ENCODE measurements at places on chromosomes 11 and 22.

GRCh38 chr11:121037016-121037415, 13.1 kb downstream of the TBCEL start:
- DNase-seq = no peak

DNA sequence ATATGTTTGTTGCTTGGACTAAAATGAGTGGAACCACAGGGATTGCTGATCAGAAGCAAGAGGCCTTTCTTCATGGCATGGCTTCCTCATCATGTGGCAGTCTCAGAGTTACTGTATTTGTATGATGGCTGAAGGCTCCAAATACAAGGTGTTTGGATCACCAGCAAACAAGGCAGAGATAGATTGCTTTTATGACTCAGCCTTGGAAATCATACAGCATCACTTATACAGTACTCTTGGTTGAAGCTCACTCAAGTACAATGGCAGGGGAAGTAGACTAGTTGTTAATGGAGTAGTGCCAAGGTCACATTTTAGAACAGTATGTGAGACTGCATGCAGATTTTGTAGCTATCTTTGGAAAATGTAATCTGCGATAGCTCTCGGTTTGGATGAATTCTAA, 16.6 kb downstream of the CAPRIN1 start:
- no peak for DNase-seq

- DNase-seq = no peak
Measured at GRCh38 chr11:17639091-17639490, 80.3 kb upstream of the MYOD1 start.

DNA sequence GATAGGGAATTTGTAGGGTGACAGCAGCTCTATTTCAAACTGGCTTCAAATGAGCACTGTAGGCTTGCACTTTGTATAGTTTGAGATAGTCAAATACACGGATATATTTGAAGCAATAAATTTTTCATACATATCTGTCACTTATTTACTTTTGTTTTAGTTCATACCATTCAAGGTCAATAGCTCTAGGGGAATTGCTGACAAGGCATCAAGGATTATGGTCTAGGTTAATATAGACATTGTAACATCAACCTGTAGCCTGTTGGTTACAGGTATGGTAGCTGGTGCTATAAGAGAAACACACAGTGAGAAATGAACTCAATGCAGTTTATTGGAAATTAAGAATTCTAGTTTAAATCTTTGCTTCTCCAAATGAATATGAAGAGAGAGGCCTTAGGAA, 267.6 kb downstream of the SOX6 start:
- no peak for DNase-seq

GRCh38 chr11:66868082-66868725, 11.3 kb downstream of the LRFN4 start:
- no peak for DNase-seq

All from NCI-H510A (cell line).